GM04504 (cell line): ENCODE measurements at places on chromosomes 4 and X.
A peak's percentile ranks its signal among the peaks of the same experiment; 100 is the strongest.

- DNase-seq, result no peak
Measured at GRCh38 chr4:70772929-70773555, 51.3 kb downstream of the RUFY3 start.

DNA sequence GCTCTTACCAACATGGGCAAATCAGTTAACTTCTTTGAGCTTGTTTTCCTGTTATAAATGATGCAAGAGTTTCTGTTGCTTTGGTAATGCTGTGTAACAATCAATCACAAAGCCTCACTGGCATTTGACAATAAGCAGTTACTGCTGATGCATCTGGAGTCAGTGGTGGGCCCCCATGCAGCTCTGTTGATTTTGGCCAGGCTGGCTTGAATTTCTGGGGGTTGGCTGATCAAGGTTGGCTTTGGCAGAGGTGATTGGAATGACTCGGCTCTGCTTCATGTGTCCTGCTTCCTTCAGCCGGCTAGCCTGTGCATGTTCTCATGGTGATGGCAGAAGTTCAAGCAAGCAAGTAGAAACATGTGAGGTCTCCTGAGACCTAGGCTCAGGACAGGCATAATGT, 90.4 kb downstream of the PHEX start:
- no peak for DNase-seq

GRCh38 chr4:107318078-107318477, 282.0 kb upstream of the DKK2 start:
- no peak for DNase-seq

DNA sequence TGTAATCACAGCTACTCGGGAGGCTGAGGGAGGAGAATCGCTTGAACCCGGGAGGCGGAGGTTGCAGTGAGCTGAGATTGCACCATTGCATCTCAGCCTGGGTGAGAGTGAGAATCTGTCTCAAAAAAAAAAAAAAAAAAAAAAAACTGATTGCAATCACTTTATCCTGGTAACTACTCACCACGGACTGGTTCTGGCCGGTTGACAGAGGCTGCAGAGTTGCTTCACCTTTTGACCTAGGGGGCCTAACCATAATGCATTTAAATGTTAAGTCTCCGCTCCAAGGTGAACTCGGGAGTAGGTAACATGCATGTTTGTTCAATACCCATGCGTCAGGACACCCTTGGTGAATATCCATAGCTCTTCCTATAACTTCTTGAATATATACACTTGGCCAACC, 1.8 kb downstream of the PPP2R3B start:
- DNase-seq, result no peak

DNA sequence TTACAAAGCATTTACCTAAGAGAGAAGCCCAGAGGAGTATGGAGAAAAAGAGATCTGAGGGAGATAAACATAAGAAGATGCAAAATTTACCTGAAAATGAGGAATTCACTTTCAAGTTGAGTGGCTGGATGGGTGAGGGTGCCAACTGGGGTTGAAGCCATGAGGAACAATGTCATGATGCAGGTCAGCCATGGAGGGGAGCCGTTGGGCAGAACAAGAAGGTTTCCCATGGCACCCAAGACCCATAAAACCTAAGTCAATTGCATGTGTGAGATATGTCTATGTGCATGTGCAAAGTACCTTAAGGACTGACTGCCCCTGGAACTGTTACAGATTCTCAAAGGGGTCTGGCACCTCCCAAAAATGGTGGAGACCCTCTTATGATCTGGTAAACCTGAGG, 46.6 kb upstream of the PRRG1 start:
- no peak for DNase-seq

DNA sequence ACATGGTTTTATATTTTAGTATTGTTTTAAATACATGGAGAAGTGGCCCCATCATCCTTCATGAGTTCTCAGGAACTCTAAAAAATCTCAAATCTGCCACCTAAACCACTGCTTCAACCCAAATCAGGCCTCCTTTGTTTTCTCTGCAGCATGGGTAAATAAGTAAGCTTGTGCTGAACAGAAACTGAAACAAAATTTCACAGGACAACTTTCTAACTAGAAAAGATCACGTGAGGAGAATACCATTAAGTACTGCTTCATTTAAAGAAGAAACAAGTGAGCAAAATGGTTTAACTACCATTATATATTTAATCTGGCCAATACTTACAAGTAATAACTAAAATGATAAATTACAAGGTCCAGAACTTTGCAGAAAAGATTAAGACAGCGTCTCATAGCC, 2.5 kb downstream of the ARAP2 start:
- no peak for DNase-seq

- no peak for DNase-seq
Measured at GRCh38 chrX:9373789-9374188, 91.1 kb upstream of the TBL1X start.

- no peak for DNase-seq
Measured at GRCh38 chr4:14719053-14719452, 283.2 kb upstream of the CPEB2 start.

DNA sequence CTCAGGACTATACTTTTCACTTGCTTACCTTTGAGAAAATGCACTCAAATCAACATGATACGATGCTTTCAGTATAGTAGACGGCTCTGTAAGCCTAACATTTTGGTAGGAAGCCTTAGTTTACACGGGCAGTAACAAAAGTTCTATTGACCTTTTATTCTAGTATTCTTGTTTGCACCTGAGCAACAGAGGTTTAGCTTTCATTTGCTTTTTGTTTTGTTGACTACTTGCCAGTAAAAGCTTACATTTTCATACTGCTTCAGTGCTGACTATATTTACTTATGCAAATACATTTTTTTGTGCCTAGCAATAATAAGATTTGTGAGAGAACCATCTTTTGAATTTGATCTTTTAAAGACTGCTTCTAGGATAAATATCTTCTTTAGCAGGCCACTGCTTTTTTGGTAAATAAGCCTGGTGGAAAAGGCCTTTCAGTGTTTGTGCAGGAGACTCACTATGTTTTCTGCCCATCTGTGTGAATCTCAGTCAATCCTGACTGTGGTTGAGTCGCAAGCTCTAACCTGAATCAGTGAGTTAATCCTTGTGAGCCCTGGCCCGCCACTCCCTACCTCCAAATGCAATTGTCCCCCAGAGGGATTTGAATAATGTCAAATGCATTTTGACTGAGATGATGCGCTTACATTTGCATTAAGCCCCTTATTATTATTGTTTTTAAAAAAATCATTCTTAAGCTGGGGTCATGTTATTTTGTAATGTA, 21.9 kb downstream of the FHIP1A start:
- no peak for DNase-seq

GRCh38 chr4:140156529-140157171, 2.7 kb upstream of the MAML3 start:
- DNase-seq, result no peak

- DNase-seq, result peak; percentile 0
Measured at GRCh38 chrX:108199691-108200090, 108.1 kb downstream of the ATG4A start.

DNA sequence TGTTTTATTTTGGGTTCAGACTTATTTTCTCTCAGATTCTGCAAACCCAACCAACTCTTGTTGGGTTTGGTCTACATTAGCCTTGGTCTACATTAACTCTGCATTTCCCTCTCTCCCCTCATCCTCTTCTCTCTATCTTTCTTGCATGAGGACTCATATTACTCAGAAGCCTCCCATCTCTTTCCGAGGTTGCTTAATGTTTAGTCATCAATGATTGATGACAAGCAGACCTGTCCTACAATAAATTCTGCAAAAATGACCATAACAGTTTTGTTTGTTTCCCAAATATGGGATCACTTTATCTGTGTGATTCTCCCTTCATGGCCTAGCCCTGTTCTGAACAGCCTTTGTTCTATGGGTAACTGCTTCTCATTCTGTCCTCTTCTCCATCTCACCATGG, 75.2 kb downstream of the GABRB1 start:
- DNase-seq, result no peak

- DNase-seq, result no peak
Measured at GRCh38 chr4:175871774-175872405, 59.8 kb upstream of the GPM6A start.

DNA sequence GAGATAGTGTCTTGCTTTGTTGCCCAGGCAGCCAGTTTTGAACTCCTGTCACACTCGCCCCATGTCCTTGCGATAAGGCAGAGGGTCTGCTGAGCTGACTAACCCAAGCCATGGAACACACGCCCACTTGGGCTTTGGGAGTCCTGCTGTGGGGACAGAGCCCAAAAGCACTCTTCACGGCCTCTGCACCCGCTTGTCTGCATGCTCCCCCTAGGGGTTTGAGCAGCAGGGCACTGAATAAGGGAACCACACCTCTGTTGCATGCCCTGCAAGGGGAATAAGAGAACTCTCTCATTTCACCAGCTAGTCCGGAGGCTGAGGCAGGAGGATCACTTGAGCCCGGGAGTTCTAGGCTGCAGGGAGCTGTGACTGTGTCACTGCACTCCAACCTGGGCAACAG, 166.0 kb downstream of the STAG2 start:
- no peak for DNase-seq

DNA sequence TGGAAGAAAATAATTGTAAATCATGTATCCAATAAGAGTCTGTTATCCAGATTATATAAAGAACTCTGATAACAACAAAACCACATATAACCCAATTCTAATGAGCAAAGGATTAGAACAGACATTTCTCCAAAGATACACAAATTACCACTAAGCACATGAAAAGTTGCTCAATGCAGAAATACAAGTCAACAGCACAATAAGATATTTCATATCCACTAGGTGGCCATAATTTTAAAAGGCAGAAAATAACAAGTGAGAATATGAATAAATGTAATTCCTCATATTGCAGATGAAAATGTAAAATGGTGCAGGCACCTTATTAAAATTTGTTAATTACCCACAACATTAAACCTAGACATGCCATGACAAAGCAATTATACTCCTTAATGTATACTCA, 73.9 kb upstream of the ZCCHC13 start:
- no peak for DNase-seq

DNA sequence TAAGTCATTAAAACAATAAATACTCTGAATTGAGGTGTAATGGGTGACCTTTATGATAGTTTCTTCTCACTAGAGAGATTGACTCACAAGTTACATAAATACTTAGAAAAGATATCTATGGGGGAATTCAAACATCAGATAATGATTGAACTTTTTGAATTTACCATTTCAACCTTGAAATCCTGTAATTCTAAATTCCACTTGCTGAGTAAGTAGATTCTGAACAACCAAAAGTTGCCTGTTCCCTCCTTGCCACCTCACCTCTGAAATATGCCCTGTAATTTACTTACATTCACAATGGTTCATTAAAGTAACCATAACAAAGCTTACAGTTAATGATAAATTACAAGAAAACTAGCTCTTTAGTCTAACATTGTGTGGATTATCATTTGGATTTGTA, 43.3 kb upstream of the SLC39A8 start:
- no peak for DNase-seq

DNA sequence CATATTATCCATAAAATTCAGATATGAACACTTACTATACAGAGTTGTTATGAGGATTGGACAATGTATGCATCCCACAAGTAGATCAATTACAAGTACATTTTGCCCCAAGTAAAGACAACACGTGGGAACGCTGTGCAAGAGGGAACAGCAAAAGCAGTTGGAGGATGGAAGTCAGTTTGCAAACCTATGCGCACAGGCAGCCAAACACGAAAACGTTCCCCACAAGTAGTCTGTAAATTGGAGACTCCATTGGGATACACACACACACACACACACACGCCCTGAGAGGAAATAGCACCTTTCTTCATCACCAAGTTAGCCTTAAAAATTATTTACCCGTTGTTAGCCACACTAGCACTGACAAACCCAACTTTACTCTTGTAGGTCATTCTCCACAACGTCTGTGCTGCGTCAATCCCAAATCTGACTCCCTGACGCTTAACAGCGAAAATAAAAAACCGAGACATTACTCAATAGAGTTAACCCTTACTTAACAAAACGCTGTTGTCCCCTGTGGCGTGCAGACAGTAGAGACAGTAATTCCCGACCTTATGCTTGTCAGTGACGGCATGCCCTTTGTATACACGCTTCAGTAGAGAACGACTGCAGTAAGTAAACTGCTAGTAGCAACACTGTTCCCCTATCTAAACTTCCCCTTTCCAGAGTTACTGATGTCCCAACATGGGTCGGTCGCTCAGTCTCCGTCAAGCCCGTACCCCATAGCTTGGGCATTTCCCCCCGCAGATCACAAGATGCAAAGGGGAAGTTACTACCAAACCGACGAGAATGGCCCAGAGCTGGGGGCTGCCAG, 730 bp downstream of the MANBA start:
- DNase-seq, result no peak

DNA sequence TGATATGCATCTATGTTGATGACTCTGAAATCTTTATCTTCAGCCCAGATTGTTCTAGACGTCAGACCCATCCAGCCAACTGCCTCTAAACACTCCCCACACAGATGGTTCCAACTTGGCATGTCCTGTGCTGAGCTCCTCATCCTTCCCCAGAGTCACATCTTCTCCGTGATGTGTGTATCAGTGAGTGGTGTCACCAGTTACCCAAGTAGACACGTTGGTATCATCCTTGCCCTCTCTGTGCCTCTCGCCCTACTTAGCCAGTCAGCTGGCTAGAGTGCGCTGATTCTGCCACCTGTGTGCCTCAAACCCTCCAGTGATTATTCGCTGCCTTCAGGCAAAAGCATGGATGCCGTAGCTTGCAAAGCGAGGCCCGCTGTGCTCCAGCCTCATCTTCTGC, 18.6 kb downstream of the PRIMPOL start:
- DNase-seq, result no peak

DNA sequence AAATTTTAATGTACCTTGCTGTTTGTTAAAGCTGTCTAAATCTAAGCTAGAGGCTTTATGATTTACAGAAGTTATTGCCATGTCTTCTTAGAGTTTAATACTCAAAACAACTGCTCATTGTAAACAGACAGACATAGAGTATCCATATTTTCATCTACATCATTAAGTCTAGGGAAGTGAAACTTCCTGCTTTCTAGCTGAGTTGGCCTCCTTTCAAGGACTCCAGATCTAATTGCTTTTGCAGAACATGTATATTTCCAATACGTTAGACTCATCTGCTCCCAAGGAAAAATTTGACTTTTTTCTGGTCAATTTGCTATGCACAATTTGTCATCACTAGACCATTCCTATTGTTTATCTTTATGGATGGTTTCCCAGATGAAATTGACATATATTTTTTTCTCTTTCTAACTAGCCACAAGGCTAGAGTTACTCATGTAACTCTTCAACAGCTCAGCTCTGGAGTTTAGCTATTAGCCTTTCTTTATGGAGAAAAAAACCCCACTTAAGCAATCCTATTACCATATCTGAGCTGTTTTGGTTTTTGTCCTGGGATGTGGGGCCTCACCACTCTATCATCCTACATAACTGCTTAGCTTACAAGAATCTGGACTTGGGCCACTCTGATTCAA, 122.9 kb downstream of the PPA2 start:
- DNase-seq, result no peak

GRCh38 chr4:25144870-25145481, 15.3 kb downstream of the SEPSECS start:
- DNase-seq, result peak; percentile 15

GRCh38 chr4:147068564-147068963, 122.9 kb upstream of the TTC29 start:
- DNase-seq, result no peak

GRCh38 chrX:150615356-150615755, 46.9 kb downstream of the MTM1 start:
- DNase-seq, result no peak

GRCh38 chr4:83708500-83709175, 172.7 kb downstream of the GPAT3 start:
- DNase-seq, result no peak

GRCh38 chr4:142339053-142339452, 507.0 kb downstream of the INPP4B start:
- DNase-seq, result no peak

GRCh38 chrX:12949205-12949926, 25.5 kb upstream of the TMSB4X start:
- no peak for DNase-seq
